Stimulated activated CD8-positive, alpha-beta memory T cell treated with anti-CD3 and anti-CD28 coated beads, Interleukin-4, amount 100 ng/mL, for 4 hours (primary cell): ENCODE measurements at places on chromosomes 2 and 18.

- no peak for DNase-seq
Measured at GRCh38 chr18:48781163-48781987, 169.4 kb downstream of the SMAD7 start.

GRCh38 chr18:10270151-10270571 is 184.3 kb upstream of the APCDD1 start:
- no peak for DNase-seq

DNA sequence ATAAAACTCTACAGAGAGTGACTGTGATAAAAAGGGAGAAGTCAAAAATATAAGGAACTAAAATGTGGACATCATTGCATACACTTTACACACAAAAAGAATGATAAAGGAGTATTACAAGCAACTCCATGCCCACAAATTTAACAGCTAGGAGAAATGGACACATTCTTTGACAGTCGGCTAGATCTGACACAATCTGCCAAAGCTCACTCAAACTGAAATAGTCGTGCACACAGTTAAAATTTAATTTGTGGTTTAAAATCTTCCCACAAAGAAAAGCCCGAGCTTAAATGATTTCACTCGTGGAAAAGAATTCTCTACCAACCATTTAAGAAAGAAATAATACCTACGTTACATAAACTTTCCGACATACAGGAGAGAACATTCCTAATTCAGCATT is 132.4 kb downstream of the ZAP70 start:
- no peak for DNase-seq

- no peak for DNase-seq
Measured at GRCh38 chr2:236012155-236012554, 156.0 kb downstream of the GBX2 start.

DNA sequence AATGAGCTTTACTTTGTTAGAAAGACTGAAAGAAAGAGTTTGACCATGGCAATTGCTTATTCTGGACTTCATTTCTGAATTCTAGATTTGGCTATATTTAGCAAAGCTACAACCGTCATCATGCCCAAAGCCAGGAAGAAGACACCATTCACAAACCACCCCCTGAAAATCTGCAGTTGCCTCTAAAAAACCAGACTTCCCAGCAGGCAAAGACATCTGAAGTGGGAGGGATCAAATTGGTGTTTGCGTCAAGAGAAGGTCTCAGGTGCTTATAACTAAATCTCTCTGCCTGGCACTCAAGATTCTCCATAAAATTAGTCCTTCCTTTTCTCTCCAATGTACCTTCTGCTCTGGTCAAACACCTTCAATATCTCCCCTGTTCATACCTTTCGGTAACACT is 5.6 kb downstream of the AAK1 start:
- DNase-seq, result no peak

DNA sequence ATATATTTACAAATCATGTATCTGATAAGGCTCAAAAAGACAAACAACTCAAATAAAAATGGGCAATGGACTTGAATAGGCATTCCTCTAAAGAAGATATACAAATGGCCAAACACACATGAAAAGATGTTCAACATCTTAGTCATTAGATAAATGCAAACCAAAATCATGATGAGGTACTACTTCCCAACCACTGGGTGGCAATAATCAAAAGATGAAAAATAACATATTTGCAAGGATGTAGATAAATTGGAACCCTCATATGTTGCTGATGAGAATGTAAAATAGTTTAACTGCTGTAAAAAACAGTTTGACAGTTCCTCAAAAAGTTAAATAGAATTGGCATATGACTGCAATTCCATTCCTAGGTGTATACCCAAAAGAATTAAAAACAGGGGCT is 132.3 kb downstream of the TTC32 start:
- no peak for DNase-seq

GRCh38 chr18:73340135-73340977 is 472.6 kb upstream of the NETO1 start:
- no peak for DNase-seq

- DNase-seq, result no peak
Measured at GRCh38 chr2:19743641-19744040, 158.1 kb downstream of the TTC32 start.

- no peak for DNase-seq
Measured at GRCh38 chr18:40932862-40933261, 1022.2 kb upstream of the PIK3C3 start.

GRCh38 chr2:166404831-166405568 is 29.3 kb upstream of the SCN9A start:
- no peak for DNase-seq

GRCh38 chr2:46256563-46257142 is 40.6 kb upstream of the EPAS1 start:
- no peak for DNase-seq

DNA sequence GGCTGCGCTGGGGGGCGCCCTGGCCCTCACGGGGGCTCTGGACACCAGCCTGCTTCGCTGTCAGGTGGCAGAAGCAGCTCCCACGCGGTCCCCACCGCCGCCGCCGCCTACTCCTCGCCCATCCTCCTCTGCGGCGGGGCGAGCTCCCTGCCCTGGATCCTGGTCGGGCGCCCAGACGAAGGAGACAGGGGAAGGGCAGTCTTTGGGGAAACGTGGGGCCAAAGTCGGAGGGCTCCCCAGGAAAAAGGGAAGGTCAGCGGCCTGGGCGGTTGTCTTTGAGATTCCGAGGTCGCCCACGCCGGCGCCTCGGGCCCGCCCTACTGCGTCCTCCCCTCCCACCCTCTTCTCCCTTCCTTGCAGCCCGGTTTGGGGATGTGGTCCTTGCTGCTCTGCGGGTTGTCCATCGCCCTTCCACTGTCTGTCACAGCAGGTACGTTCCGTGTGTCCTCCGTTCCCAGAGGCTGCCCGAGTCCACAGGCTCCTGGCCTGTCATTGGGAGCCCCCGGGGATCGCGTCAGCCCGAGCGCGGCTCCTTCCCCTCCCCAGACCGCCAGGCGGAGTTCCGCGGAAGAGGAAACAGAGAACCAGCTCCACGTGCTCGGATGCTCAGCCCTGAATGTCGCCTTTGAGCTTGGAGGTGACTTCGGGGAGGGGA is 800 bp downstream of the IL1RL2 start:
- DNase-seq, result no peak

DNA sequence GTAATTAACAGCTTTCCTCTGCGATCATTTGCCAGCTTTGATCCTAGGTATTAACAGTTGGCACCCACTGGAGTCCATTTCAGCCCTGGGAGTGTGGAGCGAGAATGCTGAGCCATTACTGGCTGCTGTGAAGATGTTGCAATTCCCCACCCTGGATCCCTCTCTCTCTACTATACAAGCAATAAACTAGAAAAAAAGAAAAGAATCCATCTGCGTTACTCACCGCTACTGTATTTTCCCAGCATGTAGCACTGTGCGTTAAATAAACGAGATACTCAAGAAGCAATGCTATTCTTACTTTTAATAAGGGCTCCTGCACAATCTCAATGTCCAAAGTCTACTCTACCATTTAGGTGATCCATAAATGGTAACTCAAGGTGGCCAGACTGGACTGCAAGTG is 8.5 kb downstream of the RTTN start:
- DNase-seq, result no peak

DNA sequence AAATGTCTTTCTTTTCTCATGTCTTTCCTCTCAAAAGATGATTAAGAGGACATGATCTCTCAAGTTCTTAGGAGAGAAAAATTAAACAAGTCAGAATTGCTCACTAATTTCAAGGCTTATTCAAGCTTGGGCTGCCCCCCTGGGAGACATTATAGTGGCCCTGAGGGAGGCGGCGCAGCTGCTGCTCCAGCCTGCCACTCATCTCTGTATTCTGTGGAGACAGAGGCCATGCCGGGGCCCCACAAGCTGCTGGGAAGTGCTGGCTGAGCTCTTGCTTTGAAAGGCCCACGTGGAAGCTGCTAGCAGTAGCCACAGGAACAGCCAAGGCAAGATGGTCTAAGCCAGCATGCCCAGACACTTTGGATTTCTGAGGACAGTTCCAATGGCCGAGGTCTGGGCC is 267.4 kb downstream of the LNPK start:
- no peak for DNase-seq

DNA sequence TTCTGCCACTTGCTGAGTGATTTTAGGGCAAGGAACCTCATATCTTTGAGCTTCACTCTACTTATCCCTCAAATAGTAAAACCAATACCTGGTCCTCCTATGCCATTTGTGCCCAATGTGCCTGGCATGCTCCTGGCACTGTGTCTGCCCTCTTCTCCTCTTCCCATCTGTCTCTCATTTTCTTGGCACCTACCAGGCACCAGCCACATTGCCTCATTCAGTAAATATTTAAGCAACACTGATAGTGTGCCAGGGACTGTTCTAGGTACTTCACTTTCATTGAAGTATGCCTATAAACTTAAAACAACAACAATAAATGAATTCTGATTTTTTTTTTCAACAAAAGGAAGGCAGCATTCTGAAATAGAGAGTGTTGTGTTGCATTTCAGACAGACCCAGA is 15.1 kb upstream of the BOD1L2 start:
- no peak for DNase-seq

- DNase-seq, result no peak
Measured at GRCh38 chr18:31102025-31102684, at the start of gene DSC2. DSC2 (minus strand) TSS chr18:31102421; CDS start chr18:31101971, 450 bp downstream.
